ENCODE measurements at places on chromosomes 13 and 19. TPM values are rescaled to one million over a fixed set of nuclear protein-coding genes. Genes with fewer than 3 reads are reported as not detected.

The FAM216B gene
- total RNA-seq, result not detected

The SYNE4 gene
- total RNA-seq, result 2.1 TPM

DNA sequence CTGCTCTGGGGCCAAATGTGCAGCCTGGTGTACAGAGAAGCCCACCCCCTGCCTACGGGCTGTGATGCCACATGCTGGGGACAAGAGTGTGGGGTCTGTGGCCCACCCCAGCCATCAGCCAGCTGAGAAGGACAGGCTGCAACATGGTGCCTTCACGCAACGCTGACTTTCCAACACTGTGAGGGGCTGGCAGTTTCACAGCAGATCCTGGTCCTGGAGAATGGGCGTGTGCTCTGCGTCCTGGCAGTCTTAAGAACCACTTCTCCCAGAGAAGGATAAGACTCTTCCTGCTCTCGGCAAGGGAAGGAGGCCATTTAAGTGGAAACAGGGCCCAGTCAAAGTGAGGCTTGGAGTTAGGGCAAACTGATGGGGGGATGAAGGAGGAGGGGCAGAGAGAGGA is 4.6 kb downstream of the LRRC4B start:
- peaks cover 46% of the 10 kb centered on the region for H3K27me3 ChIP-seq
- no peak overlapping the region for H3K4me3 ChIP-seq
- DNase-seq, result no peak
- no peak overlapping the region for H3K27ac ChIP-seq
- H3K36me3 ChIP-seq, result no peaks in the 10 kb centered on the region
- peaks cover 14% of the 10 kb centered on the region for H3K4me1 ChIP-seq

- H3K4me3 ChIP-seq, result no peak overlapping the region
- peaks cover 11% of the 10 kb centered on the region for H3K4me1 ChIP-seq
- H3K27me3 ChIP-seq, result no peaks in the 10 kb centered on the region
- no peak for DNase-seq
Observed at GRCh38 chr19:16860118-16860517, 28.7 kb upstream of the F2RL3 start.

DNA sequence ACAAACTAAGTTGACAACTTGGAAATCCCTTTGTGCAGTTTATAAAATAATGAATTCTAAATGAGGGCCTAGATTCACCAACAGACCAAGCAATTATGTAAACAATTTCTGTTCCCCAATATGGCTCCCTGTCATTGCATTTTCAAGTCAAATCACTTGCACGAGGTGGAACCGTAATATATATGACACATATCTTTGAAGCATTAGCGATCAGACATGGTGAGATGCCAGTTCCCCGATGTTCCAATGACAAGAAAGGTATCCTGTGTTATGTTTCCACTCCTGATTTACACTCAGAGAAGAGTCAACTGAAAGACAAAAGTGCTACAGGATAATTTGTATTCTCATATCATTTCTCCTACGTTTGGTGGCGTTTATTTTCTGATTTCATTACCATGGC is 108.5 kb upstream of the TDRD3 start:
- no peaks in the 10 kb centered on the region for H3K27me3 ChIP-seq
- no peak for DNase-seq
- H3K4me3 ChIP-seq, result no peak overlapping the region
- no peaks in the 10 kb centered on the region for H3K4me1 ChIP-seq
- no peaks in the 10 kb centered on the region for H3K36me3 ChIP-seq

Measured in activated B cell treated with CpG ODN at 0.5 μM for 24 hours (primary cell).